ENCODE measurements at places on chromosomes 4 and X. TPM values are rescaled to one million over a fixed set of nuclear protein-coding genes. Genes with fewer than 3 reads are reported as not detected.

- DNase-seq, result no peak
Observed at GRCh38 chrX:137101273-137101990, 67.6 kb upstream of the GPR101 start.

DNA sequence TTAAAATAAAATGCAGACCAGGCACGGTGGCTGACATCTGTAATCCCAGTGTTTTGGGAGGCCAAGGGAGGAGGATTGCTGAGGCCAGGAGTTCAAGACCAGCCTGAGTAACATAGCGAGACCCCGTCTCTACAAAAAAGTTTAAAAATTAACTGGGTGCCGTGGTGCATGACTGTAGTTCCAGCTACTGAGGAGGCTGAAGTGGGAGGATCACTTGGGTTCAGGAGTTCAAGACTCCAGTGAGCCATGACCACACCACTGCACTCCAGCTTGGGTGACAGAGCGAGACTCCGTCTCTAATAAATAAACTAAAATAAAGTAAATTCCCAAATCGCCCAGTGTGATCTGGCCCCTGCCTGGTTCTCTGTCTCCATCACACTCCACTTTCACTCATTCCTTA lies 43.7 kb downstream of the TENM3 start:
- no peak for DNase-seq

GRCh38 chr4:169269916-169270809 lies 593 bp downstream of the SH3RF1 start:
- peak; percentile 48 for DNase-seq

INTU gene
- 0.56 TPM for total RNA-seq

APOOL gene
- total RNA-seq, result 18.3 TPM

ETDB gene
- total RNA-seq, result not detected

SUPT20HL1 gene
- total RNA-seq, result 0.07 TPM

DNA sequence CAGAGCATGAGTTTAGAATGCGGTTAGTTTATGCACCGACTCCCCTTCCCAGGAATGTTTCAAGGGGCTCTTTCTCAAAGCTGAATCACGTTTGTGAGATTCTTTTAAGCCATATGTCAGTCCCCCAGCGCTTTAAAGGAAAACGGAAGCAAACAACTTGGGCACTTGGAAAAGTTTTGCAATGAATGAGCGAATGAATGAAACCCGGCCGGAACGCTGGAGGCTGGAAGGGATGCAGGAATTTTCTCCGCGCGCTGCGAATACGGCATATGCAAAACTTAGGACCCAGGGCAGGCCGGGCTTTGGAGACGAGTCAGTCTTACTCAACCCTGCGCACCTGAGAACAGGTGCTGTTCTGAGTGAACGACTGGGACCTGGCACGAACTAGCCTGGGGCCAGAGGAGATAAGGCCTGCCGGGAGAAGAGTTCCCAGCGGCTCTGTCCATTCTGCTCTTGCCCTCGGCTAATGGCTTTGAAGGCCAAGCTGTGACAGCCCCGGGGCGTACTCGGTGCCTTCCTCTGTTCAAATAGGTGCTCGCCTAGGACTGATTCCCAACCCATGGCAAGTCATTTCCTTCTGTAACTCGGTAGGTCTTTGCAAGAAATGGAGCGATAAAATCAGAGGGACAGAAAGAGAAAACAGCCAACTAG lies 743 bp upstream of the NRK start:
- DNase-seq, result no peak

DNA sequence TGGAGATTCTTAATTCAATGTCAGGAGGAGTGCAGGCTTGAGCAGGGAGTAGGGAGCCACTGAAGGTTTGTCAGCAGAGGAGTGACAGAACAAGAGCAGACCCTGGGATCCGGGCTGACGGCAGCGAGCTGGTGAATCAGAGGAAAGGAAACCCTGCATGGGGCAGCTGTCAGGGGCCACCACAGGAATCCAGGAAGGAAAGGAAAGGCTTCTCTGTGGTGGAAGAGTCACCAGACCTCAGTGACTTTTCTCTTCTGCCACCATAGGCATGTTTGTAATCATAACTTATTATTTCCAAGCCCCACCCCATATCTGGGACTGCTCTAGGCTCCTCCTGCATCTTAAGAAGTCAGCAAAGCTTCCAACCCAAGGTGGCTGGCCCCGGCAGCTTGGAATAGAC lies 150.9 kb downstream of the BCOR start:
- DNase-seq, result no peak

AKAP4 gene
- not detected for total RNA-seq

XAGE3 gene
- not detected for total RNA-seq

DNA sequence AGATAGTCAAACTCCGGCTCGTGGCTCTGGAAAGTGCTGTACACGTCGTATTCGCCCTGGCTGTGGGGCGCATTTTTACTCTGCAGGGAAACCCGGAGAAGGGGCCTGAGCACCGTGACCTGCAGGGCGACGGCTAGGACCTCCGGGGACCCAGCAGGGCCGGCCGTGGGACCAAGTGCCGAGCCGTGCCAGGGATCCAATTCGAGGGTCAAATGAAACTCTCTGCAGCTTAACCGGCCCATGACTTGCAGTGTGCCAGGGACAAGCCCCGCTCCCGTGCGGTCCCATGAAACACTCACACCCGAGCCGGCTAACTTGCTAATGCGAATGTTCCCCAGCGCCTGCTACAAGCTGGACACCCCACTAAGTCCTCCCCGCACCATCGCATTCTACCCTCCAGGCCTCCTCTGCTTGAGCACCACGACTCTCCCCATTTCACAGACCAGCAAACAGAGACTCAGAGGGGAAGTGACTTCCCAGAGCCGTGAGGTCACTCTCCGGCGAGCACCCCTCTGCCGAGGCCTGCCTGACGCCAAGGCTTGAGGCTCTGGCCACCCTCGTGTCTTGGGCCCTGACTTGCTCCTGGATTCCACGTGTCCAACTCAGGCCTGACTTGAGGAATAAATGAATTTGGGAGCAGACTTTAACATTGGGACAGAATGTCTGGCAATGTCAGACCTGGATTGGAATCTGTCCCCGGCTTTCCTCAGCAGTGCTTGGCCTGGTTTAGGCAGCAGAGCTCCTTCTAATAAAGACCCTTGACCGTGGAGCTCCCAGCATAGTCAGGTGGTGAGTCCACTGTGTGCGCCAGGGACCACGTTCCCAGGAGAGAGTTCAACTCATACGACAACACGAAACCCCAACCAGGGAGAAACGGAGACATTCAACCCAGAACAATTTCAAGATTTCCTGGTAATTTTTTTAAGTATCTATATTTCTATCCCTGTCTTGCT lies 93.6 kb downstream of the PPP2R2C start:
- no peak for DNase-seq

DNA sequence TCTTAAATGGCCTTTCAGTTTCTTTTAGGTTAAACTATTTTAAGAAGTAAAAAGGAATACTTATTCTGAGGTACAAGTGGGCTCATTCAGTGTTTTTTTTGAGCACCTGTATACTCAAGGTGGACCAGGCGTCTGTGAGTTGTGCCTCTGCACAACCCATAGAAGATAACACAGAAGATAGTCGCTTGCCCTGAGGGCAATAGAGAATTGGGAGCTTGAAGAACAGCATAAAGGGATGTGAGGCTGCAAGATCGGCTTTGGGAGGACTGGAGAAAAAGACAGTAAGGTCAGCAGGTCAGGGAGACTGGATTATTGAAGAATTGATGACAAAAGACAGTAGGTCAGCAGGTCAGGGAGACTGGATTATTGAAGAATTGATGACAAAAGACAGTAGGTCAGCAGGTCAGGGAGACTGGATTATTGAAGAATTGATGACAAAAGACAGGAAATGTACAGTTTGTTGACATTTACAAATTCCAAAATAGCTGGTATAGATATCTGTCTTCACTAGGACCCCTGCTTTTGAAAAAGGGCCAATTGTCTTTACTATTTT lies 3.1 kb downstream of the CPE start:
- no peak for DNase-seq

DNA sequence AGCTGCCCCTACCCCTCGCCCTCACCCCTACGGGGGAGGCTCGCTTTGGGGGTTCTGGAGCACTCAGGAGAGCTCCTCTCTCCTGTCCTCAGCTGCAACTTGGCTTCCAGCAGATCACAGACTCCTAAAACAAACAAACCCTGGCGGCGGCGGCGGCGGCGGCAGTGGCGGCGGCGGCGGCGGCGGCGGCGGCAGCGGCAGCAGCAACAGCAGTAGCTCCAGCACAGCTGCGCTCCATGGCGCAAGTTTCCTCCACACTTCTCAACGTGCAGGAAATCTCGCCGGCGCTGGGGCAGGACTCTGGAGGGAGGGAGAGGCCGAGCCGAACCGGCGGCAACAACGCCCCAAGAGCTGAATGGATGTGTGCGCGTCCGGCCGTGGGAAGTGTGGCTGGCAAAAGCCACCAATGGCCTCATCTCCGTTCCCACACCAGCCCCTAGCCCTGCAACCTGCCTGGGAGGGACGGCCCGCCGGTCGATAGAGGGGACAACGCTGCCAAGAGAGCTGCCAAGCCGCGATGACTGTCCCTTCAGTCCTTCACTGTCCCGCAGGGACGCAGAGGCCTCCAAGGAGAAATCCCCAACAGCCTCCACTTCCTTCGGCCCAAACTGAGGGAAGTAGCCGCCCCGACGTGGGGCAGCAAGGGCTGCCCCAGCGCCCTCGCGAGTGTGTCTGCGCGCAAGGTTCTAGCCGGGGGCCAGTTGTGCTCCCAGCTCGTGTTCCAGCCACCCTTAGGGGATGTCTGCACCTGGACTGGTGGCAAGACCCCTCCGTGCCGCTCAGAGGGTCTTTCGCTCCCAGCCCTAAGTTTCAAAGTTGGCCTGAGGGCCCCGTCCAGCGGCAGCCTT lies 775 bp downstream of the SHROOM4 start:
- DNase-seq, result peak; percentile 10

DNA sequence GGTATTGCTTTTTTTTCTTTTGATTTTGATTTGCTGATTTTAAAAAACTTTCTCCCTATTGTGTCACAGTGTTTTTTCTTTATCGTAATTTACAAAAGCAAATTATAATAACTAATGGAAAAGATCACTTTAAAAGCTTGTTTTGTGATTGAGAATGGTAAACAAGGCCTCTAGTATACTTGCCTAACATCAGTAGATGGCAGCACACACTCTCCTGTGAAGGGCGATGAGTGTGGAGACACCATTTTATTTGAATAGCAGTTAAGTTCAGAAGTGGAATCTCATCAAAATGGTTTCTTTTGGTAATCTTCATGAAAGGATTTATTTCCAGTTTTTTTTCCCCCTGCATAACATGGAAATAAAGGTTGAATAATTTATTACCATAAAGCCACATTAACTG lies 72.3 kb downstream of the PAK3 start:
- DNase-seq, result peak; percentile 4

SMIM31 gene
- not detected for total RNA-seq

GRCh38 chr4:177099211-177099610 lies 210.5 kb upstream of the NEIL3 start:
- no peak for DNase-seq

SPACA5 gene
- not detected for total RNA-seq

GRCh38 chrX:67781132-67781531 lies 237.3 kb downstream of the AR start:
- no peak for DNase-seq

GRCh38 chr4:67436742-67437141 lies 108.6 kb downstream of the CENPC start:
- no peak for DNase-seq

FOXP3 gene
- 17.9 TPM for total RNA-seq

GRCh38 chrX:65587616-65588526 lies 53.3 kb upstream of the LAS1L start:
- no peak for DNase-seq

LEF1 gene
- 302 TPM for total RNA-seq

GRCh38 chr4:73692254-73692653 lies 48.1 kb upstream of the CXCL8 start:
- no peak for DNase-seq

PRR32 gene
- total RNA-seq, result not detected
